Liver (tissue), 10 donors: ENCODE measurements at places on chromosomes 3 and 15.

- DNase-seq, result no peak
Observed at GRCh38 chr3:99472385-99472784, 166.0 kb upstream of the COL8A1 start.

DNA sequence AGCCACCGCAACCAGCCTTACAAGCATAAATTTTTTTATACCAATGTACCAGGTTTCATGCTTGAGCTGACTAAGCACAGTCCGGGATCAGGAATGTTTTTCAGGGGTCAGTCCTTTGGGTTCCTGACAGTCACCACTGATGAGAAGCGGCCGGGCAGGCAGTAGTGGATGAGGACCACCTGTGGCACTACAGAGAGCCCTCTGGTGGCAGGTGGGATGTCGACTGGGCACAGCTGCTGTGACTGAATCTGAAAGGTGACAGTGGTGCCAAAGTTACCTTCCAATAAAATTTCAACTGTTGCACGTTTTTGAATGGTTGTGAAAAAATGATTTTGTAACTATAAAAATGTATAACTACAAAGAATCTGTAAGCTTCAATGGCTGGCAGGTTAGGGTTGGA lies 34.0 kb downstream of the TPRA1 start:
- DNase-seq, result no peak

DNA sequence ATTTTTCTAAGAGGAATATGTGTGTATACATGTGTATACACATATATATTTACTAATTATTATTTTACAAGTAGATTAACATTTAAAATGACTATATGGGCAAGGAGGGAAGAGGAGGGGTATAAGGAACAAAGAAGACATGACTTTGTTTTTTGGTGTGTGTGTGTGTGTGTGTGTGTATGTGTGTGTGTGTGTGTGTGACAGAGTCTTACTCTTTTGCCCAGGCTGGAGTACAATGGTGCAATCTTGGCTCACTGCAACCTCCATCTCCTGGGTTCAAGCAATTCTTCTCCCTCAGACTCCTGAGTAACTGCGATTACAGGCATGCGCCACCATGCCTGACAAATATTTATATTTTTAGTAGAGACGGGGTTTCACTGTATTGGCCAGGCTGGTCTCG lies 2.6 kb upstream of the EOGT start:
- DNase-seq, result no peak

- no peak for DNase-seq
Observed at GRCh38 chr3:106367496-106367895, 498.7 kb upstream of the CBLB start.

GRCh38 chr3:194521510-194522260 lies 34.9 kb upstream of the ATP13A3 start:
- no peak for DNase-seq

DNA sequence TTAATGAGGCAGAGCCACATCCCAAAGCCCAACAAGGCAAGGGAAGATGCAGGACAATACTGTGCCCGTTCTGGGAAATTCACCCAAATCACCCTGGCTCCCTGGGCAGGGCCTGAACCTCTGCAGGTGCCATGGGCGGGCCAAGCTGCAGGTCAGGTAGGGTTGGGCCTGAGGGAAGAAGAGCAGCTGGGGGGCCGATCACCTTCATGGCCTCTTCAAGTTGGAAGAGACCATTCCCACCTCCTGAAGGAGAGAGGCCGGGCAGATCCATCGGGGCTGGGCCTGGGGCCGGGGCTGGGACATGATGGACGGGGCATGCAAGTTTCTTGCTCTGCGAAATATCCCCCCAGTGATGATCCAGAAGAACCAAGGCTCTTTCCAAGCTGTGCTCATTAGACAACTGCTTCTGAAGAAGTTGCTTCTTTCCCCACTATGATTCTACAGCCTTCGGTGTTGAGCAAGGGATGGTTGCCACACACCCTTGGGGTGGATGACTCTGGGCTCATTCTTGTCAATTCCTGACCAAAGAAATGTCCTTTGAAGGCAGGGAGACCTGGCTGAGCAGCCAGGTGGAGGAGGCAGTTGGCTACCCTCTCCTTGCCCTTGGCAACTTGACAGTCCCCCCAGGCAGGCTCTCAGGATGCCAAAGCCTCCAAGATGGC lies 38.2 kb downstream of the KLHL25 start:
- no peak for DNase-seq

DNA sequence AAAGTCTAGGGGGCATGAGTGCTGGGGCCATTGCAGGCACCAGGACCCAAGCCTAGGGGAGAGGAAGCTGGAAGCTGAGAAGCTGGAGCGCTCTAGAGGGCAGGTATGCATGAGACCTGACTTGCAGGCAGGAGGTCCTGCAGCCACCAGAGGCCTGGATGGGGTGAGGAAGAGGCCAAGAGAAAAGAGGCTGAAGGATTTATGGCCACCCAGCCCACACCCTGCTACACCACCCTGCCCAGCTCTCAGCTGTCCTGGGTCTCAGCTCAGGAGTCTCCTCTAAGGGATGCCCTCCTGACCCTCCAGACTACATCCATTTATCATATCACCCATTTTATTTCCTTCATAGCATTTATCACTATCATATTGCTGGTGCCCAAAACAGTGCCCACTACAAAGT lies 36.5 kb downstream of the RPN1 start:
- no peak for DNase-seq

GRCh38 chr3:189260556-189261493 lies 89.1 kb downstream of the TPRG1 start:
- DNase-seq, result no peak

DNA sequence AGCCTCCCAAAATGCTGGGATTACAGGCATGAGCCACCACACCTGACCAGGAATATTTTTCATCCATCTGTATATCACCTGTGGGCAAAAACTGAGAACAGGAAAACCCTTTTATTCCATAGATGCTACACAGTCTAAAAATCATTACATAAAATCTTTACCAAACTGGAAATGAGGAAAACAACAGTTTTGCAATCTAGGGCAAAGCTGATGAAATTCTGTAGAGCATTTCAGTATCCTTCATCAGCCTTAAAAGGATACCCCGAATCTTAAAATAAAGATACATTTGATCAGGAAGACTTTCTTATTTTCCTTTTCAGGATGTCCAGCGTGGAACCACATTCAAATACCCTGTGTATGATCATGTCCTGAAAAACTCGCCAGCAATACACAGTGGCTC lies 7.1 kb downstream of the SIAH2 start:
- DNase-seq, result no peak

DNA sequence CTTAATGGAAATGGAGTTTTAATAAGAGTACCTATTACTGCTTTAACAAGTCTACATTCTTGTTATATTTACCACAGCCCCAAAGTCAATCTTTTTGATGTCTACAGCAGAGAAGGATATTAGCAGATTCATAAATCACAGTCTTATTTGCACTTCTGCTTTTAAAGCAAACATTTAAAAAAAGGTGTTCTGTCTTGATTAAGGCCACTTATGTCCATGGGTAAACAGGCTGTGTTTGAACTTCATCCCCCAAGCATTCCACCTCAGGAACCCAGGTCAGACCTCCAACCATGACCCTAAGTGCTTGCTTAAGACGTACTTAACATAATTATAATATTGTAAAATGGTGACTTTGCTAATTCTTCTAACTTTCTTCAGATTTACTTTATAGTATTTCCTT lies 113.4 kb downstream of the CMSS1 start:
- no peak for DNase-seq

GRCh38 chr15:77603611-77604336 lies 28.9 kb downstream of the LINGO1 start:
- DNase-seq, result no peak

- DNase-seq, result no peak
Observed at GRCh38 chr15:42456971-42457370, 34.0 kb downstream of the ZNF106 start.

- no peak for DNase-seq
Observed at GRCh38 chr3:129003578-129004112, 2.5 kb downstream of the EFCC1 start.

- no peak for DNase-seq
Observed at GRCh38 chr3:187849016-187849654, 103.9 kb upstream of the BCL6 start.

- no peak for DNase-seq
Observed at GRCh38 chr3:18379647-18380046, 45.5 kb downstream of the SATB1 start.

DNA sequence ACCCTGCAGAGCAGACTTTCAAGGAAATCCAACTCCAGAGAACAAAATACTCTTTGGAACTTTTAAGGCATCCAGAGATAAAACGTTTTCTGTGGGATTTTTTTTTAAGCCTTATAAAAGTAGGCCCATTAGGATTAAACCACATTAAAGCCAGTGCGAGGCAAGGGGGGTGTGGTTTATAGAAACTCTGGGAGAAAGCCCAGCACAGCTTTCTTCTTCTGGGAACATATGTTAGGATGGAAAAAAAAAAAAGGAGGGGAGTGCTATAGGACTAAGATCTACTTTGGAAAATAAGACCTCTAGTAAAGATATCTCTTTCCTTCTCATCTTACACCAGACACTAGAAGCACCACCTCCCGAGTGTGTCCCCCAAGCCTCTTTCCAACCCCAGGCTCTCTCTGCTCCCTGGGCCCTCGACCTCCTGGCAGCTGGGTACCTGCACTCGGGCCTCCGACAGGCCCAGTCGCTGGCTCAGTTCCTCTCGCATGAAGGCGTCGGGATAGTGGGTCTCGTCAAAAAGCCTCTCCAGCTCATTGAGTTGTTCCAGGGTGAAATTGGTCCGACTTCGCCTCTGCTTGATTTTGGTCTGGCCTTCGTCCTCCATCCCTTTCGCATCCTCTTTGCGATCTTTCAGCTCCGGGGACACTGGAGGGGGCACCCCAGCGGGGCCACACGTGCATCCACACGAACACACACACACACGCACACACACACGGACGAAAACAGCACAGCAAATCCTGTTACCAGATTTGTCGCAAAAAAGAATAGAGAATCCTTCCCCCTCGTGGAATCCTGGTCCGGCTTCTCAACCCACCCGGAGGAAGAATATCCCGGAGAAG lies 3.8 kb downstream of the SHOX2 start:
- no peak for DNase-seq

GRCh38 chr3:57770009-57770827 lies 14.1 kb downstream of the SLMAP start:
- no peak for DNase-seq

DNA sequence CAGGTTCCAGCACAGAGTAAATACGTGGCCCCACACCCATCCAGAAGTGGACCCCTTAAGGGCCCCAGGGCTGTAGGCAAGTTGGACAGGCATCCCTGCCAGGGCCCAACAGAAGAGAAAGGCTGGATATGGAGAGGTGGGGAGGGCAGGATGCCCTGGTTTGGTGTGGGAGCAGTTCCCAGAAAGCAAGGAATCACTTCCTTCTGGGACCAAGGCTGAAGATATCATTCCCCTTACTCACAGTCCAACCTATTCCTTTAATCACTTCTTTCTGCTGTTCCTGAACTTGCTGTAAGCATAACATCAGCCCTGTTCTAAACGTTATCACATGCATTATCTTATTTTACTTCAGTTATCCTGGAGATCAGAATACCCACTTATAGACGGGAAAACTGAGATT lies 6.1 kb upstream of the MESP2 start:
- DNase-seq, result no peak

GRCh38 chr3:45580112-45580765 lies 14.3 kb upstream of the LIMD1 start:
- DNase-seq, result no peak

GRCh38 chr3:178810181-178810580 lies 261.4 kb downstream of the ZMAT3 start:
- DNase-seq, result no peak

GRCh38 chr15:28897861-28898585 lies 12.2 kb downstream of the APBA2 start:
- DNase-seq, result no peak

GRCh38 chr3:186594591-186595113 lies 18.2 kb upstream of the AHSG start:
- DNase-seq, result no peak

- DNase-seq, result no peak
Observed at GRCh38 chr3:184176377-184177330, 2.0 kb downstream of the AP2M1 start.

- DNase-seq, result no peak
Observed at GRCh38 chr15:87633525-87633924, 623.0 kb downstream of the NTRK3 start.
